ENCODE measurements at places on chromosomes 12 and 14.

DNA sequence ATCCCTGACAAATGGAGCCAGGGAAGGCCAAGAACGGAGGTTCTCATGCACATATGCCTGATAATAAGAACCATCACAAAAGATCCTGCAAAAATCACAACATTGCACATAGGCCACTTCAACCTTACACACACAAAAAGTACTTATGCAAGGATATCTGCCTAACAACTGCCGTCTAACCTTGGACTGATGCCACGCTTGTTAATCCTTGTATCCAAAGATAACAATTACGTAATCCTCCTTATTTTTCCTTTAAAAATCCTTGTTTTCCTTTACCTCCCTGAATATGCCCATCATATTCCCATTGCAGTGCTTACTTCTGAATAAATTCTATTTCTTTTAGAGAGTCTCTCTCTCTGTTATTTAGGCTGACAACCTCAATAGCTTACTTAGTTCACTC is 59.5 kb downstream of the TMEM116 start:
- DNase-seq: no peak

DNA sequence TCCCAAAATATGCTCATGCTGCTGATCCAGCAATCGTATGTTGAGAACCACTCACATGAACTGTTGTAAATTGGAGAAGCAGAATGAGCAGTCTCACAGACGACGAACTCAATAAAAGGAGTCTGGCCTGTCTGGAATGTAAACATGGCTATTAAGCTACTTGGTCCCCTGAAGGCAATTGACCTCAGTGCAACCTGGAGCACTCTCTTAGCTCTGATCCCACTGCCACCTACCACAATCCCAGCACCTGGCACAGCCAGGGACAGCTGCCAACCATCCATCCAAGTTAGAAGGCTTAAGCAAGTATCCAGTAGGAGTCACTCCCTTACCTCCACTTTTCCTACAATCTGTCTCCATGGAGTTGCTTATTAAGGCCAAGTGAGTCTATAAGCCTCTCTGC is 406.9 kb upstream of the CLEC14A start:
- DNase-seq: no peak

DNA sequence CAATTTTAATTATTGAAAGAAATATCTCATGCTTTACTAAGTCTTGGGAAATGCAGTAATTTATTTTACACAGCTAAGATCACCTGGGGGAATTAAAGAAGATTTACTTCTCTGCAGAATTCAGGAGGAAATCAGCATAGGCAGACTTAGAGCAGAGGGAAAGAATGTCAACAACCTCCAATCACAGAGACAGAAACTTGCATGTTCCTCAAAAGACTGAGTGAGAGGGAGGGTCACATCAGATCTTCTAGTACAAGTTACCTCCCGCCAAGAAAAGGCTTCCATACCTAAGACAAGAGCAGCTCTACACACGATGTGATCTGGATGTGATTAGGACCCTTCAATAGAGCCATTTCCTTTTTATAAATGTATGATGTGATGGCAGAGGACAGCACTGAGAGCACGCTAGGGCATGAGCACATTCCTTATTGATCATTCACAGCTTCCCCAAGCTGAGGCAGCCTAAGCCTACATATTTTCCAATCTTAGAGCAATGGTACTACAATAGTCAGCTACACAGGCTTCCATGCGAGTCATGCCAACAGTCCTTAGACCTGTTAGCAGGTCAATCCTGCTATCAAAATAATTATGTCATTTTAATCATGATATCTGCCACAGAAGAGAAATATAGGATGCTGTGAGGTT is 403.3 kb downstream of the ETNK1 start:
- no peak for DNase-seq

GRCh38 chr14:80152166-80152565 is 59.1 kb downstream of the DIO2 start:
- DNase-seq: no peak

- DNase-seq: no peak
These were observed 88.9 kb downstream of the PTGER2 start for GRCh38 chr14:52402812-52403526.

DNA sequence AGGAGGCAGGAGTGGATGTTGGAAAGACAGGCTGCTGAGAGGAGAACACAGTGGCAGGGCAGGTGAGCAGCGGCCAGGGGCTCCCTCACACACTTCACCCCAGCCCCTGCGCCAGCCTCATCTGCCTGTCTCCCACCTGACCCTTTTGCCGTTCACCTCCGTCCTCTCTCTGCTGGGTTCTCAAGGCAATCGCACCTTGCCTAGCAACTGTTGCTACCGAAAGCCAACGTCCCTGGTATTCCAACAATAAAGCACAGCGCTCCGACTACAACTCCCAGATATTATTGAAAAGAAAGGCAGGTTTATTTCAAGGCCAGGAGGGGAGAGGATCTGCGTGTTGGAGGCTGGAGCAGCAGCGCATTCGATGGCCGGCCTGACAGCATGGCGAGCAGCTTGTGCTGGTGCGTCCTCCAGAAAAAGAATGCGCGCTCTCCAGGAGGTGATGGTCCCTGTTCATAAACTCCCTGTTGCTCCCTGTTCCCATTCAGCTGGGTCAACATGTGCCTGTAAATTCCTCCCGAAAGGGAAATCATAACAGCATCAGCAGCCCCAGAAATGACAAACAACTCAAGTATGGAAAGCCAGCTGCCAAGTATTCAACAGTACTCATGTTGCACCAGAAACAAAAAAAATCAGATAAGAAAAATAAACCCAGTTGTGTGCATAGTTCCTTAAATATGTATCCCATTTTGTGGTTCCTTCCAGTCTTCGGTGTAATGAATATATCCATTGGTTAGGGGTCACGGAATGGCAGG is 153.0 kb upstream of the DIO3 start:
- DNase-seq: no peak

- DNase-seq: no peak
These were observed 486.2 kb downstream of the VRK1 start for GRCh38 chr14:97283426-97283825.

DNA sequence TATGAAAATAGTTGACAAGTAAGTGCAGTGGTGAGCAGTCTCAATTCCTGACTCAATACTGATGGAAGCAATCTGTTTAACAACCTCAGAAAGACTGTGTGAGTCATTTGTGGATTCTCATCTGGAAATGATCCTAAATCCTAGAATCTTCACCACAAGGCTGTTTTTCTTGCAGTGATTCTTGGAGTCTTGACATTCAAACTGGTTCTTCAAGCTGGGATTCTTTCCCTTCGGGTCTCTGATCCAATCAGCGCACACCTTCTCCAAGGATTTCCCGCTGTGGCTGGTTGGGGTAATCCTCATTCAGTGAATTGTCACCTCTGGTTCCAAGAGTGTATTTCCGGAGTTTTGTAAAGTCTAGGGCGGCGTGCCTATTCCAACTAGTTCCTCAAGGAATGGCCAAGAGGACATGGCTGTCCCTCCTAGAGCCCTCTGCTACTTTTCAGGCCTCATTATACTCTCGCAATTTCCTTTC is 37.7 kb upstream of the FOXJ2 start:
- no peak for DNase-seq

DNA sequence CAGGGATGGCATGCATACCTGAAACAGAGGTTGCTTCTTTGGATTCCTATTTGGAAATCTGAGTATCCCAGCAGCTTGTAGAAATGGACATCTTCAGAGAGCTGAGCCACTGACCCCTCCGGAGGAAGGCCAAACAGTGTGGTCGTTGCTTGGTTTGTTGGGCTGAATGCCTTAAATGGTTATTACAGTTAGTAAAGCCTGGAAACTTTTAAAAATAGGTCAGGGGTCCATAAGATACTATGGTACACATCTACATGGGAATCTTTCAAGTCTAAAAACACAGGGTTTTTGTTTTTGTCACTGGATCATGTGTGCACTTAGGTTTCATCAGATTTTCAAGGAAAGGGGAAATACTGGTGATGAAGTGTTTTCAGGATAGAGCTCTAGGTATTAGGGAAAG is 7.7 kb downstream of the DYRK2 start:
- no peak for DNase-seq

- no peak for DNase-seq
These were observed 105.1 kb downstream of the AKAP6 start for GRCh38 chr14:32434180-32434579.

DNA sequence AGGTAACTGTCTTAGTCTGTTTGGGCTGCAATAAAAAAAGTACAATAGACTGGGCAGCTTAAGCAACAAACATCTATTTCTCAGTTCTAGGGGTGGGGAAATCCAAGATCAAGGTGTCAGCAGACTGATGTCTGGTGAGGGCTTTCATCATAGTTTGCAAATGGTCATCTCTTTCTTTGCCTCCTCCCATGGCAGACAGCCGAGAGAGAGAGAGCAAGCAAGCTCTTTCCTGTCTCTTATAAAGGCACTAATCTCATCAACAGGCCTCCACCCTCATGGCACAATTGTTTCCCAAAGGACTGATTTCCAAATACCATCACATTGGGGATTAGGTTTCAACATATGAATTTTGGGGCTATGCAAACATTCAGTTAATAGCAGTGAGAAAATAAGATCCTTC is 445.6 kb upstream of the FLRT2 start:
- DNase-seq: no peak

DNA sequence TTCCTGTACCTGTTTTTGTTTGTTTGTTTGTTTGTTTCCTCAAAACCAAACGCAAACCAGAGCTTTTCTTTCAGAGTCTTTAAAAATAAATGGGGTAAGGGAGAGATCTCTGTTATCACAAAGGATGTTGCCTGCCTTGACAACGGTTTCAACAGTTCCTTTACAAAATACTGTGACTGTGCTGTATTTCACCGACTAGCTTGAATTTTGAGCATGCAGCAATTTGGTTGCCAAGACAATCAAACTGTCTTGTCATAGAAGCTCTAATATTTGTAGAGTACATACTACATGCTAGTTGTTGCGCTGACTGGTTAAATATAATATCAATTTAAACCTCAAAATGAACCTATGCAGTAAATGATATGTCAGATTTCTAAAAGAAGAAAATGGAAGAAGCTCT is 22.4 kb upstream of the TCP11L2 start:
- no peak for DNase-seq

GRCh38 chr12:47207340-47207717 is 127.6 kb upstream of the AMIGO2 start:
- DNase-seq: peak; percentile 95

GRCh38 chr14:70599345-70599744 is 1.1 kb downstream of the MED6 start:
- no peak for DNase-seq

DNA sequence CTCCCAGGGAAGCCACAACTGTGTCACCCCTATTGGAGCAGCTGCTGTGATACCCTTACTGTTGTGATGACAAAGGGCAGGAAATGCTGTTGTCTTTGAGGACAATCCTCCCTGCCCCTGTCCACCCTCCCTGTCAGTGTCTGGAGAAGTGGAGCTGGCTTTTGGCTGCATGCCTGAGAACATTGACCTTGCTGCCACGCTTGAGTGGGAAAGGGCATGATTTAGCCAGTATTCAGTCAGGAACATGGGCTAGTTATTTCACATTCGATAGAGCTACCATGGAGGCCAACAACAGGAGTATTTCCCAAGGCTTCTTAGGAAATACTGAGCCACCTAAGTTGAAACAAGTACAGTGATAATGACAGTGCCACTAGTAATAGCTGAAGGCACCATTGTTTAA is 59.4 kb downstream of the MYRFL start:
- DNase-seq: no peak

- no peak for DNase-seq
These were observed 60.1 kb upstream of the RESF1 start for GRCh38 chr12:31899109-31899508.

GRCh38 chr12:89087876-89088275 is 264.4 kb downstream of the DUSP6 start:
- DNase-seq: no peak

GRCh38 chr12:43159506-43159905 is 392.5 kb downstream of the ADAMTS20 start:
- no peak for DNase-seq

- DNase-seq: peak; percentile 35
These were observed 320.2 kb downstream of the GRIN2B start for GRCh38 chr12:13661005-13661887.

- DNase-seq: no peak
These were observed 154.8 kb downstream of the TMTC2 start for GRCh38 chr12:82841487-82841904.
